T1000 (cell line): ENCODE measurements at places on chromosomes 3 and 15.
A peak's percentile ranks its signal among the peaks of the same experiment; 100 is the strongest.

GRCh38 chr3:101635954-101636798 is 40.8 kb downstream of the ZBTB11 start:
- DNase-seq = no peak

GRCh38 chr15:100207053-100207452 is 134.7 kb downstream of the ADAMTS17 start:
- DNase-seq = no peak

- no peak for DNase-seq
Measured at GRCh38 chr15:78507831-78508160, 419 bp downstream of the HYKK start.

DNA sequence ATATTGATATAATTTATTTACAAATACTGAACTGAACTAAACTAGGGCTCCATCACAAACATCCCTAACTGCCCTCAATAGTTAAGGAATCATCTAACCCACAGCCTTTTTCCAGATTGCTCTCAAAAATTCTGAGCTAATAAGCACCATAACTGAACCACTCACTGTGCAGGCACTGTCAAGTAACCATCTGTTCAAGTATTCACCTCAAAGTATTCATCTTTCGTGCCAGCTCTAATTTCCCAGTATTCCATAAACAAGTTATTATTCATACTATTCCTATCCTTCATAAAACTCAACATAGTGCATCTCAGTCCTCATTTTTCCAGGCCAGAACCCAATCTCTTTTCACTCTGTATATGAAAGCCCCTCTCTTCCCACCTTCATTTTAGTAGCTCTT is 41.1 kb downstream of the THBS1 start:
- DNase-seq = no peak

DNA sequence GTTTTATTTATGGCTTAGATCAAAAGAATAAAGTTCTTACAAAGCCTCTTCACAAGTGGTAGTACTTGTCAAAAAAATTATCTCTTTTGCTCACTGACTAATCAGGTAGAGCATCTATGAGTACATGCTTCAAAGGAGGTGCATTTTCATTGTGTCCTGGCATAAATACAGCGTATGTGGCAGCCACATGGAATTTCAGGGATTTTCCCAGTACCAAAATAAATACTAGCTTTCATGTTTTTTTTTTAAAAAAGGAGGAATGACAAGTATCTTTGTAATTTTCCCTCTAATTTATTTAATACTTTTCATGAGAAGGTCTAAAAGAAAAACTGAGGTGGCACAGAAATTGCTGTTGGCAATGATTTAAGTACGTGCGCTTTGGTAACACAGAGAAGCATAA is 597.8 kb upstream of the ALCAM start:
- DNase-seq = no peak

GRCh38 chr3:194890091-194890490 is 204.4 kb downstream of the FAM43A start:
- DNase-seq = no peak

- DNase-seq = no peak
Measured at GRCh38 chr3:47859956-47860605, 57.1 kb downstream of the DHX30 start.

DNA sequence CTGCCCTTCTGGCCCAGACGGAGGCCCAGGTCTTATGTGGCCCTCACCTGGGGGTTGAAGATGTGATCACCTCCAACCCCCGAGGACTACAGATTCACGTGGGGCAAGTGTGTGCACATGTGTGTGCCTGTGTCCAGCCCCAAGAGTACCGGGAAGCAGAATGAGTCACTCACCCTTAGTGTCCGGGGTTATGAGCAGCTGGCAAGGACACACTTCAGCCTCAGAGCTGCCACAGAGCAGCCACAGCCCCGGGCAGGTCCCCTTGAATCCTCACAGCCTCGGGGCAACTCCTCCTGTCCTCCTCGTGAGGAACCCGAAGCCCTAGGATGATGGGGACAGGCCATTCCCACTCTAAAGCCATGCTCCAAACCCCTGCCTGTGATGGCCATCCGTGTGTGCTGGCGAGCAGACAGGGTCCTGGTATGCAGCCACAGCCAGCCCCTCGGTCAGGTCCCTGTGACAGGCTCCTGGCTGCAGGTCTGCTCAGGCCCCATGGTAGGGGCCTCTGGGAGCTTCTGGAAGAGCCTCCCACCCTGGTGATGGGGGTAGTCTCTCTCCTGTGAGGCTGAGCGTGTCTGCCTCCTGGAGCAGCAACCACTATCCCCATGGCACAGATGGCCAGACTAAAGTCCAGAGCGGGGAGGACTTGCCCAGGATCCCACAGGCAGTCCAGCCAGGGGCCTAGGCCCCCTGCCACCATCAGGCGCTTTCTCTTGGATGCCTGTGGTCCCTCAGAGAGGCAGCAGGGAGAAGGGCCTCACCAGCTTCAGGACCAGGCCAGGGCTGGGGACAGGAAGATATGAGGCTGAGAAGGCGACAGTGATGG is 852 bp downstream of the STAB1 start:
- DNase-seq = peak; percentile 41

- no peak for DNase-seq
Measured at GRCh38 chr15:47846876-47847275, 129.6 kb downstream of the SEMA6D start.

DNA sequence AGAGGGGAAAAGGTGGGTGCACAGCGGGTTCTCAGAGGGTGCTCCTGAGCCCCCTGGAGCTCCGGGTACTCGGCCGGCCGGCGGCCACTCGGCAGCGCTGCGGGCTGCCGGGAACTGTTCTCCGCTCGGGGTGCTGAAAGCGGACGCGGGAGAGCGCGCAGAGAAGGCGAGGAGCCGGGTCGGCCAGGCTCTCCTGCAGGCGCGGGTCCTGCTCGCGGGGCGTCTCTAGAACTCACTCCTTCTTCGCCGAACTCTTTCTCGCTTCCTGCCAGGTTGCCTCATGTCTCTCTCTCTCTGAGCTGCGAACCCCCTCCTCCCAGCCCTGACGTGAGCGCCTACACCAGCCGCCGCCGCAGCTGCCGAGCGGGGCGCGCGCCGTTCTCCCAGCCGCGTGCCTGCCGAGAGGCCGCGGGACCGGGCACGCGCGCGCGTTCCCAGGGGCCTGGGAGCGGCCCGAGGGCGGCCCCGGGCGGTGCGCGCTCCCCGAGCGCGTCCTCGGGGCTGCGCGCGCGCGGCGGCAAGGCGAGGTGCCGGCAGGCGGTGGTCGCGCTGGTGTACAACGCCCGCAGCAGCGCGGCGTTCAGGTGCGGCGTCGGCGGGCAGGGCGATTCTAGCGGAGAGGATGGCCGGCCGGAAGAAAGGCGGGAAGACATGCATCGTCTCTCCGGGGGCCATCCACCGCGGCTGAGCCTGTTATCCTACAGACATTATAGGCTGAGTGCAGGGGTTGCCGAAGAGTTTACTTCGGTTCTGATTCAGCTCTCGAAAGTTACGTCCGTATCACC is at the start of gene PEX5L:
Gene PEX5L (minus strand): TSS at position 267 of the 785 bp plus-strand sequence. CDS start 338 bp downstream, outside the sequence.
- peak; percentile 44 for DNase-seq

DNA sequence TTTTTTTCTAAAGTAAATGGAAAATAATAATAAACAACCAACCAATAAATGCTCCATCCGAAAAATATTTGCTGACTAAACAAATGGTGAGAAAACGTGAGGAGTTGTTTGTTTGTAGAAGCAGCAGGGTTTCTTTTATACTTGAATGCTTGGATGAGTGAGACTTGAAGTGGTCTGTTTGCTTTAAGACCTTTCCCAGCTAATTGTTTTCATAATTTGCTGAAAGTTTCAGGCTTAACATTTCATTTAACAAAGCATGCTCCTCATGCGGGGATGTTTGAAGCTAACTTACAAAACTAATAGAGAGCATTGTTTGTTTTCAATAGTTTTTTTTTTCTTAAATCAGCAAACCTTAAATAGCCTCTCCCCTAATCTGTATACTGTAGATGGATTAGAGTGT is 484.6 kb downstream of the ROBO2 start:
- no peak for DNase-seq

DNA sequence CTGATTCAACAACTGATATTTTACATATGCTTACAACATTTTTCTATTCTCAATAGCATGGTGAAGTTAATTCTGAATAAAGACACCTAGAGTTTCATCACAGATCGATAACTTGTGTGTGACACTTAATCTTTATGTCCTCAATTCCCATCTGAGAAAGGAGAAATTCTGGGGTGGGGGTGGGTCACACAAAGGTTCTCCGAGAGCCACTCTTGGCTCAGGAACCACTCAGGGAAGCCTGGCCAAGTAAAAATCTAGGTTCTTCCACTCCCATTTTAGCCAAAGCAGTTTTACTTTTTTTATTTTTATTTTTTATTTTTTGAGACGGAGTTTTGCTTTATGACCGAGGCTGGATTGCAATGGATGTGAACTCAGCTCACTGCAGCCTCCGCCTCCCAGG is 111.0 kb upstream of the TBL1XR1 start:
- DNase-seq = no peak

DNA sequence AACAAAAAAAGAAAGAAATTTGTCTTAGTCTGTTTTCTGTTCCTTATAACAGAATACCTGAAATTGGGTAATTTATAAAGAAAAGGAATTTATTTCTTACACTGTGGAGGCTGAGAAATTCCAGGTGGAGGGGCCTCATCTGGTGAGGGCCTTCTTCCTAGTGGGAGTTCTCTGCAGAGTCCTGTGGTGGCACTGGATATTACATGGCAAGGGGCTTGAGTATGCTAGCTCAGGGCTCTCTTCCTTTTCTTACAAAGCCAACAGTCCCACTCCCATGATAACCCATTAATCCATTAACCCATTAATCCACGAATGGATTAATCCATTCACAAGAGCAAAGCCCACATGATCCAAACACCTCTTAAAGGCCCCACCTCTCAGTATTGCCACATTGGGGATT is 2.9 kb upstream of the SATB1 start:
- no peak for DNase-seq

GRCh38 chr3:131217296-131217741 is 164.3 kb upstream of the NUDT16 start:
- DNase-seq = peak; percentile 25

DNA sequence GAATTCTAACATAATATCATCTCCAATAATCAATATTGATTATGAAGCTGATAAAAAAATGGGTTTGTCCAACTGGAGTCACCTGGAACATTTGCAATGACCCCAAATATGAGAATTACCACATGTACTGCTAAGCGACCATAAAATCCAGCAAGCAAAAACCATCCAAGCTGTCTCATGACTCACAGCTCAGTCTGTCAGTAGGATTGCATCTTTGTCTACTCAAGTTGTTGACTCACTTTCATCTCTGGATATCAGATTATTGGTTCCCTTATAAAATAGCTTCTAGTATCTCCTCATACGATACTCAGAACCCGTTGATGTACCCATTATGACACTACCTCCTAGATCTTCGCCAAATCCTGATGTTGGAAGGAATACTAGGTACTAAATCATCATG is 209.8 kb upstream of the ATP11B start:
- DNase-seq = no peak

DNA sequence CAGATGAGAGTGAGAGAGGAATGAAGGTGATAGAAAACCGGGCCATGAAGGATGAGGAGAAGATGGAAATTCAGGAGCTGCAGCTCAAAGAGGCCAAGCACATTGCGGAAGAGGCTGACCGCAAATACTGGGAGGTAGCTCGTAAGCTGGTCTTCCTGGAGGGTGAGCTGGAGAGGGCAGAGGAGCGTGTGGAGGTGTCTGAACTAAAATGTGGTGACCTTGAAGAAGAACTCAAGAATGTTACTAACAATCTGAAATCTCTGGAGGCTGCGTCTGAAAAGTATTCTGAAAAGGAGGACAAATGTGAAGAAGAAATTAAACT is 88.9 kb downstream of the EOMES start:
- no peak for DNase-seq

GRCh38 chr3:112979244-112979832 is 4.4 kb upstream of the CD200R1 start:
- no peak for DNase-seq

DNA sequence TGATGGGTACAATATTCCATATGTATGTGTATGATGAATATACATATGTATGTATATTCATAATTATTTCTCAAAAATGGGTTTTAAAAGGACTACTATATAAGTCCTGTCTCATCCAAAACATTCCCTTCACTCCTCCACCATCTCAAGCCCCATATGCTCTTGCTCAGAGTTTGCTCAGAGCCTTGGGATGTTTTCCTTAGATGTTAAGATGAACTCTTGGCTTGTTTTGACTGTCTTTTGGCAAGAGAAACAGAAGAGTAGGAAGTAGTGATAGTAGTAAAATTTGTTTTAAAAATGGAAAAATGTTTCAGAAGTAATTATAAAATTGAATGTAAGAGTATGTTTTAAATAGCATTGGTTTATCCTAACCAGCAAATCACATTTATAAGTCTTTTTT is 6.2 kb upstream of the EPHA3 start:
- DNase-seq = no peak

DNA sequence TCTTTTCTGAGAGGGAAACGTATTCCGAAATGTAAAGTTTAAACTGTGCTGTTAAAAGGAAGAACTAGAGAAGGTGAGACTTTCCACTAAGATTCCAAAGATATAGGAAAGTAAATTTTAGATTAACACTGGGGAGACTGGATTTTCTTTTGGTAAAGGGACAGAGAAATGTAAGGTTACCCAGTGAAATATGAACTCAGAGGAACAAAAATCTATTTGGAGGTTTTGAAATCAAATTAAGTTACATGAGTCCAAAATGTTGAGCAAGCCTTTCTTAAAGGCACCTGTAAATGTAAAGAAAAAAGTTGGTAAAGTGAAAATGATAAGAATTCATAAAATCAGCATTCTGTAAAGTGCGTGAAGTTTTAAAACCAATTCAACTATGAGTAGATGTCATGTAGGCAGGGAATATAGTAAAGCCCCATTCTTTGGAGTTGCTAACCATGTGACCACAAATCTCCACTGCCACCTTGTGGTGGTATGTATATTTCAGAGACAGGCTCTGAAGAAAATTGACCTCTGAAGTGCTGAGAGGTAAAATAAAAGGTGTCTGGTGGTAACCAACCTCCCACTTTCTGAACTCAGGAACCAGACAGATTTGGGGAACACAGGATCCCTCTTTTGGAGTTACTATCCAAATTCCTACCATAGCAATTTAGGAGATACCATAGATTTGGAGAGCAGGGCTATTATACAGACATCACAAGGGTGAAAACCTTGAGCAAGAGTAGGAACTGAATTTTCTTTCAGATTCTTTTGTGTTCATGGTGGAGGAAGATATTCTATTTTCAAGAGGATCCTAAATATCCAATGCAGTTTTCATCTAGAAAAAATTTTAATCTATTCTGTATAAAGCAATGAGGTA is 215.3 kb downstream of the ROBO2 start:
- peak; percentile 22 for DNase-seq

DNA sequence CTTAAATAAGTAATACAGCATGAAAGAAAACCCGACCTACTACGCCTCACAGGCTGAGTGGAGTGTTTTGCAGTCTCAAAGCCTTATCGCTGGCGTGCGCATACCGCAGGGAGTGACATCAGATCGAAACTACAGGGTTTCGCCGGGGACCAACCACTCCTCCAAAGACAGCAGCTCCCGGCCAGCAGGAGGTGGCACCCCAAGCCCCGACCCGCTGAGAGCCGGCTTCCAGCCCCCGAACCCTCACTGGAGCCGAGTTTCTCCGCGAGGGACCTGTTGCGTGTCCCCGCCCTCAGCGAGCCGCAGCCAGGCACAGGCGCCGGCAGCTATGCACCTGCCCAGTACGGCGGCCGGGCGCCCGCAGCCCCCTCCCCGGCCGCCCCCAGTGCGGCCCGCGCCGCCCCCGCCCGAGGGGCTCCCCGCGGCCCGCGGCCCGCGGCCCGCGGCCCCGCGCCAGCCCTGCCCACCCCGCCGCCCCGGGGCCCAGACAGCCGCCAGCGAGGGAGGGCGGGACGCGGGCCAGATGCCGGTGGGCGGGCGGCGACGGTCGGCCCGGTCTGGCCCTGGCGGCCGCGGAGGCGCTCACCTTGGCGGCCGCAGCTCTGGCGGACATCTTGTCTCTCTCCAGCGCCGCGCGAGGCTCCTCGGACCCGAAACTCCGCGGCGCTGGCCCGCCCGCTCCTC is 710 bp downstream of the TJP1 start:
- DNase-seq = peak; percentile 59
